ENCODE measurements at places on chromosomes 1 and 21. TPM values are rescaled to one million over a fixed set of nuclear protein-coding genes. Genes with fewer than 3 reads are reported as not detected.
A peak's percentile ranks its signal among the peaks of the same experiment; 100 is the strongest.

DNA sequence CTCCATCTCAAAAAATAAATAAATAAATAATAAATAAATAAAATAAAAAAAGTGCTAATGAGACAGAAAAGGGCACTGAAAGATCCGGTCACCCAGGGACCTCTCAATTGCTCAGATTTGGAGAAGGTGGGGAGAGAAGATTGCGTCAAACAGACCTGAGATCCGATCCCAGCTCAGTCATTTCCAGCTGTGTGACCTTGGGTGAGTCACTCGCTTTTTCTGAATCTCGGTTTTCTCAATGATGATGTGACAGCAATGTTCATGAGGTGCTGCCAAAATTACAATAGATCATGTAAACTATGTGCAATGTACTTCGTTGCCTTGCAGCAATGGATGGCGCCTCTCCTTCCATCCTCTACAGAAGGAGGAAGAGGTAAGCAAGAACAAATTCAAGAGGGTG is 11.1 kb upstream of the MEF2D start:
- no peak overlapping the region for H3K4me3 ChIP-seq
- peaks cover 41% of the 10 kb centered on the region for H3K4me1 ChIP-seq
- DNase-seq: no peak
- H3K27me3 ChIP-seq: no peaks in the 10 kb centered on the region

- H3K4me3 ChIP-seq: peak overlapping the region; percentile 87
- peaks cover 10% of the 10 kb centered on the region for H3K4me1 ChIP-seq
- no peaks in the 10 kb centered on the region for H3K27me3 ChIP-seq
- peak overlapping the region; percentile 95 for H3K27ac ChIP-seq
These were observed 723 bp downstream of the CDC42BPA start for GRCh38 chr1:227317523-227318015.

DNA sequence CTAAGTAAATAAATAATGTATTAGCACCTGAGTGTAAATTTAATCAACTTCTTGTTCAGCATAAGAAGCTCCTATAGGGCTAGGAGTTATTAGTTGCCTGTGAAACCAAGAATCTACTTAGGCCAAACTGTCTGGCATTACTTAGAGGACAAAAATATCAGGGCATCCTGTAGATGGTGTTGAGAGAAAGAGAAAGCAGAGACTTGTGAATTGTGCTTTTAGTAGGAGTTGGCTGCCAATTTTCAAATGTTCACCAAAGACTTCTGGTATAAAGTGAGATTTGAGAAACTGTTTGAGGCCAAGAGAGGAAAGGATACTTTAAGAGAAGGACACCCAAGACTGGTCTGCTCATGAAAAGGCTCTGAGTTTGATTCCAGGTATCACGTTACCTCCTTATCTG is 315.5 kb upstream of the DEPDC1 start:
- H3K36me3 ChIP-seq: no peaks in the 10 kb centered on the region
- DNase-seq: no peak
- no peak overlapping the region for H3K27ac ChIP-seq
- H3K4me1 ChIP-seq: no peaks in the 10 kb centered on the region
- H3K4me3 ChIP-seq: no peak overlapping the region

GRCh38 chr1:116712510-116712909 is 41.7 kb upstream of the CD2 start:
- no peak overlapping the region for H3K27ac ChIP-seq
- H3K4me3 ChIP-seq: no peak overlapping the region
- H3K4me1 ChIP-seq: peaks cover 8% of the 10 kb centered on the region

DNA sequence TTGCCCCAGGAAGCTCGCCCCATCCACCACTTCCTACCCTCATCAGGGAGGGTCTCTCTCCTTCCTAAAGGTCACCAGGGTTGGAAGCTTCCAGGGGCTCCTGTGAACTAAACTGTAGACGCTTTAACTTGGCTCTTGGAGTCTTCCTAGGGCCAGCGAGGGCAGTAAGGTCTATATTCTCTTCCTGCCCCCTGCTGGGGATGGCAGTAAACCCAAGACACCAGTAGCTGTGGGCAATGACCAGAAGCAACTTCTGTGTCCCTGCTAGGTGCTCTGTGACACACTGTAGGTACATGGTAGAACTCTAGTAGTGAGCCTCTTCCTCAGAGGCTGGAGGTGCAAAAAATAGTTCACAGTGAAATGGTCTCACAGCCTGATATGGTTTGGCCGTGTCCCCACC is 30.0 kb downstream of the KCND3 start:
- no peaks in the 10 kb centered on the region for H3K4me1 ChIP-seq
- H3K27me3 ChIP-seq: no peaks in the 10 kb centered on the region
- H3K36me3 ChIP-seq: no peaks in the 10 kb centered on the region
- no peak for DNase-seq
- no peak overlapping the region for H3K27ac ChIP-seq

The UBR4 gene
- 275 TPM for total RNA-seq

- H3K36me3 ChIP-seq: no peaks in the 10 kb centered on the region
- H3K27me3 ChIP-seq: no peaks in the 10 kb centered on the region
- H3K27ac ChIP-seq: no peak overlapping the region
- no peak overlapping the region for H3K4me3 ChIP-seq
- H3K4me1 ChIP-seq: no peaks in the 10 kb centered on the region
These were observed 402.7 kb downstream of the LTN1 start for GRCh38 chr21:28590026-28590425.

DNA sequence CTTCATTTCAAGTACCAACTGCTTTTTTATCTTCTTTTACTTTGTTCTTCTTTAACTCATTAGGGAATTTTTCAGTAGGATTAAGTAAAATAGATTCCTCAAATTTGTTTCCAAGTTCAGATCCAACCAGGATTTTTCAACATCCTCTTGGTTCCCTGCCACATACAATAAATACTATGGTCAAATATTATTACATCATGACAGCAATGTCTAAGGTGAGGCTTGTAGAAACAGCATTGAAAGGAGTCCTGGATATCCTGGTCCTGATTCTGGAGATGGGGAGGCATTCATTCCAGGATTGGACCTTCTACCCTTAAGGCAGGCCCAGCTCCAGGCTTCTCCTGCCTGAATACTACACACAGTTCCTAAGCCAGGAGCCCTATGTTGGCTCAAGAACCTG is 80.2 kb upstream of the F3 start:
- H3K36me3 ChIP-seq: no peaks in the 10 kb centered on the region
- no peaks in the 10 kb centered on the region for H3K4me1 ChIP-seq
- H3K4me3 ChIP-seq: no peak overlapping the region
- H3K27me3 ChIP-seq: no peaks in the 10 kb centered on the region
- H3K27ac ChIP-seq: no peak overlapping the region

The LAMC2 gene
- total RNA-seq: 49.6 TPM

GRCh38 chr1:93559045-93559444 is 111.1 kb downstream of the FNBP1L start:
- no peaks in the 10 kb centered on the region for H3K27me3 ChIP-seq
- H3K4me3 ChIP-seq: no peak overlapping the region
- H3K36me3 ChIP-seq: peaks cover 7% of the 10 kb centered on the region
- DNase-seq: no peak
- peaks cover 20% of the 10 kb centered on the region for H3K4me1 ChIP-seq

The RASAL2 gene
- 47.1 TPM for total RNA-seq

DNA sequence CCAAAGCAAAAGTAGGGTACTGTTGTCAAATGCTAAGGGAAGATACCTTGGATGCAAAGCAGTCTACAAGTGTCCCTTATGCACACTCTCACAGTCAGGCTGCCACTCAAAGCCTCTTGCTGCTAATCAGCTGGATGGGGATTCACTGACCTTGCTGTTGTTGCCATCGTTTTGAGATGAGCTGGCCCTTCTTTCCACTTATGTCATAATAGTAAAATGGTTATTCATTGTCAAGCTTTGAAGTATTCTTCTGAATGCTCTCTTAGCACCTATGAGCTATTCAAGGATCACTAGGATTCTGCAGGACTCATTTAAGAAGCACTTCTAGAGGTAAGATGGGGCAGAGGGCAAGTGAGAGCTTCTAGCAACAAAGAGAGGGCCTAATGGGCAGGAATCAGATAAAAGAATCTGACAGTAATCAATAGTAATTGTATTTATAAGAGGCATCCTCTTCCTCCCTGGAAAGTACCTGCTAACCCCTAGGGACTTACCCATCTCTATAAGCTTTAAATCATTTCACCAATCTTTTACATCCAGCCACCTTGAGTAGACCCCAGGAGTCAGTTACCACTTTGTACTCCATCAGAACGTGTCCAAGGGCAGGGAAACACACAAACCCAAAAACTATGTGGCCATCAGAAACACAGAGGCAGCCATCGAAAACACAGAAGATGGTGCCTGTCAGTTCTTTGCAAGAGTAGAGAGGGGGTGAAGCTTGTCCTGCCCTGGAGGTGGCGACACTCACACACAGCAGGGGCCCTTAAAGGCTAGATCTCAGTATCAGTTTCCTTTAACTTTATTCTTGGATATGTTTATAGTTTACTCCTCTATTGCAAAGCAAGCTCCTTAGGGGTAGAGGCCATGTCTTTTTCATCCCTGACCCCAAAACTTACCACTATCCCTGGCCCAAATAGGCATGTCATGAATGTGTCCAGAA is 103.7 kb upstream of the NFIA start:
- no peaks in the 10 kb centered on the region for H3K4me1 ChIP-seq
- no peaks in the 10 kb centered on the region for H3K36me3 ChIP-seq
- H3K27me3 ChIP-seq: no peaks in the 10 kb centered on the region
- no peak overlapping the region for H3K4me3 ChIP-seq
- no peak for DNase-seq
- H3K27ac ChIP-seq: no peak overlapping the region

- H3K27me3 ChIP-seq: no peaks in the 10 kb centered on the region
- no peak overlapping the region for H3K4me3 ChIP-seq
- no peaks in the 10 kb centered on the region for H3K36me3 ChIP-seq
- DNase-seq: no peak
- H3K27ac ChIP-seq: no peak overlapping the region
These were observed 53.2 kb upstream of the RAB3GAP2 start for GRCh38 chr1:220325306-220325995.

- no peaks in the 10 kb centered on the region for H3K36me3 ChIP-seq
- H3K27me3 ChIP-seq: no peaks in the 10 kb centered on the region
- H3K27ac ChIP-seq: no peak overlapping the region
- peaks cover 13% of the 10 kb centered on the region for H3K4me1 ChIP-seq
- peak; percentile 42 for DNase-seq
These were observed 5.6 kb upstream of the ARF1 start for GRCh38 chr1:228076796-228077430.

The CHRM3 gene
- total RNA-seq: 9.7 TPM

The GNG12 gene
- 49.8 TPM for total RNA-seq
